Left renal cortex interstitium (tissue), 4 donors: ENCODE measurements at places on chromosomes 2 and 18.

DNA sequence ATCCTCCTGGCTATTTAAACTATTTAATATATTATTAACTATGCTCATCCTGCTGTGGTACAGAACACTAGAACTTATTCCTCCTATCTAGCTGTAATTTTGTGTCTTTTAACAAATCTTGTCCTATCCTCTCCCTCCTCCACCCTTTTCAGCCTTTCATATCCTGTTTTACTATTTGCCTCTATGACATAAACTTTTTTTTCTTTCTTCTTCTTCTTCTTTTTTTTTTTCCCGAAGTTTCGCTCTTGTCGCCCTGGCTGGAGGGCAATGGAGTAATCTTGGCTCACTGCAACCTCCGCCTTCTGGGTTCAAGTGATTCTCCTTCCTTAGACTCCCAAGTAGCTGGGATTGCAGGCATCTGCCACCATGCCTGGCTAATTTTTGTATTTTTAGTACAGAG is 201.5 kb downstream of the LPIN1 start:
- no peak for DNase-seq

- no peak for DNase-seq
Observed at GRCh38 chr2:161771148-161771547, 146.9 kb downstream of the SLC4A10 start.

DNA sequence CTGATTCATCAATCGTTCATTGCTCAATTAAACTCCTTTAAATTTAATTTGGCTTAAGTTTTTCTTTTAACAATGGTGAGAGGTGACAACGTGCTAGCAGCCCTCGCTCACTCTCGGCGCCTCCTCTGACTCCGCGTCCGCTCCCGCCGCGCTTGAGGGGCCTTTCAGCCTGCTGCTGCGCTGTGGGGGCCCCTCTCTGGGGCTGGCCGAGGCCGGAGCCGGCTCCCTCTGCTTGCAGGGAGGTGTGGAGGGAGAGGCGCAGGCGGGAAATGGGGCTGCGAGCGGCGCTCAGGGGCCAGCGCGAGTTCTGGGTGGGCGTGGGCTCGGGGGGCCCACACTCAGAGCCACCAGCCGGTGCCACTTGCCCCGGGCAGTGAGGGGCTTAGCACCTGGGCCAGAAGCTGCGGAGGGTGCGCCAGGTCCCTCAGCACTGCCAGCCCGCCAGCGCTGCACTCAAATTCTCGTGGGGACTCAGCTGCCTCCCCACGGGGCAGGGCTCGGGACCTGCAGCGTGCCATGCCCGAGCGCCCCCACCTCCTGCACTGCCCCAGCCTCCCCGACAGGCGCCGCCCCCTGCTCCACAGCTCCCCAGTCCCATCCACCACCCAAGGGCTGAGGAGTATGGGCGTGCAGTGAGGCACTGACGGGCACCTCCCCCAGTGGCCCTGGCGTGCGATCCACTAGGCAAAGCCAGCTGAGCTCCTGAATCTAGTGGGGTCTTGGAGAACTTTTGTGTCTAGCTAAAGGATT is 19.6 kb downstream of the ANKMY1 start:
- no peak for DNase-seq

- DNase-seq, result no peak
Observed at GRCh38 chr2:98374958-98375570, 28.8 kb downstream of the CNGA3 start.

GRCh38 chr2:9439536-9439935 is 16.1 kb downstream of the CPSF3 start:
- no peak for DNase-seq

- no peak for DNase-seq
Observed at GRCh38 chr2:18009891-18010290, 131.4 kb downstream of the KCNS3 start.

DNA sequence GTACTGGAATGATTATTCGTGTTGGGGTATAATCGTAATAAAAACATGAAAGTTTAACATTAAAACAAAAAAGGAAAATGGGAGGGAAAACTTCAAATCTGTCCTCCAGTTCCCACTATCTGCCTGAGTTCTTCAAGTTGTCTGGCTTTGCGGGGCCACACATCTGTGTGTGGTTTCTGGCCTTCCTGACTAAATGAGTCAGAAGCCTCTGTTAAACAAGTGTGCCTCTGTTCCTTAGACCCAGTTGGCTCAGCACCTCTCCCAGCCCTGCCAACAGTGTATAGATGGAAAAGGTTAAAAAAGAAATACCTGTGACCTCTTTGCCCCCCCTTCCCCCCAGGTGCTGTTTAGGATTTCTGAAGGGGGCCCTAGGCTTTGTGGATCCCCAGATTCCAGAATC is 30.2 kb downstream of the XDH start:
- DNase-seq, result no peak

GRCh38 chr2:233032551-233033320 is at the start of gene NEU2:
NEU2 (plus strand) TSS chr2:233032672; CDS start chr2:233032672, 0 bp downstream.
- no peak for DNase-seq

GRCh38 chr2:11667194-11667593 is 2.8 kb downstream of the NTSR2 start:
- no peak for DNase-seq

- DNase-seq, result no peak
Observed at GRCh38 chr2:182316950-182317349, 109.9 kb downstream of the PDE1A start.

- no peak for DNase-seq
Observed at GRCh38 chr2:101961338-101962191, 30.2 kb upstream of the IL1R2 start.

GRCh38 chr2:99448556-99448955 is 41.3 kb downstream of the REV1 start:
- DNase-seq, result no peak

DNA sequence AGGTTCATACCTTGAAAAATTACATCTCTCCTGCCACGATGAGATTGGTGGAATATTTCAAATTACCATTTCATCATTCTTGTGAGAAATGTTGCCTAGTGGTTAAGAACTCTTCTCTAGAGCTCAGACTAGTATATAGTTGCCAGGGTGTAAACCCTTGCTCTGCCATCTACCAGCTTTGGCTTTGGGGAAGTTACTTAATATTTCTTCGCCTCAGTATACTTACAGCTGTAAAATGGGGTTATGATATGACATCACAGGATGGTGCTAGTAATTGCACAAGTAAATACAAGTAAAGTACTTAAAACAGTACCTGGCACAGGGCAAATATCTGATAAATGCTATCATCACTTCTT is 1.5 kb downstream of the SPOPL start:
- no peak for DNase-seq

DNA sequence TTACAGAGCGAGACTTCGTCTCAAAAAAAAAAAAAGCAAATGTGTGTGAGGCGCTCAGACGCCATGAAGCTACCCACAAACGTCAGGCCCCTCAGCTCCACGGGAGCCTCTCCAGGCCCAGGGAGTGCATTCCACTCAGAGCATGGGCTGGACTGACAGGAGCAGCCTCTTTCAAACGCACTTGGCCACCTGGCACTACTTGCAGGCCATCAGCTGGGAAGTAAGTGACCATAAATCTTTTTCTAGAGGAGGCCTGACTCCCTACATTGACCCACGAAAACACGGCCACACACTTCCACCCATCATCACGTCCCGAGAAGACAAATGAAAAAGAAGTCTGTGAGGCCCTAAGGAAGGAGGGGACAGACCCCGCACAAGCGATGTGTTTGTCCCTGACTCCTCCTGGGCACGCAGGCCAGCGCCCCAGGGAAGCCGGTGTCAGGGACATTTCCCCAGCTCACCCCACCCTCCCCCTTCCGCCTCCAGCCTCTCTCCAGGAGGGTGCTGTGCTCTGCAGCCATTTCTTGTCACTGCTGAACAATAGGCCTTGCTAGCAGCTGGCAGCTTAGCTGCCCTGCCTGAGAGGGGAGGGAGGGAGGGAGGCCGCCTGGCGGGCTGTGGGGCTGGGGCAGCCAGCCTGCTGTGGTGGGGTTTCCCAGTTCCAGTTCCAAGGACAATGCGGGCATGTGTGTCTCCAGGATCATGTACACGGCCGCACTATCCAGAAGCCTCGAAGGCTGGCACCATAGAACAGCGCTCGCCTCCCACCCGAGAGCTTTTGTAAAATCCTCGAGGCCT is 26.6 kb downstream of the SERTAD2 start:
- DNase-seq, result no peak

DNA sequence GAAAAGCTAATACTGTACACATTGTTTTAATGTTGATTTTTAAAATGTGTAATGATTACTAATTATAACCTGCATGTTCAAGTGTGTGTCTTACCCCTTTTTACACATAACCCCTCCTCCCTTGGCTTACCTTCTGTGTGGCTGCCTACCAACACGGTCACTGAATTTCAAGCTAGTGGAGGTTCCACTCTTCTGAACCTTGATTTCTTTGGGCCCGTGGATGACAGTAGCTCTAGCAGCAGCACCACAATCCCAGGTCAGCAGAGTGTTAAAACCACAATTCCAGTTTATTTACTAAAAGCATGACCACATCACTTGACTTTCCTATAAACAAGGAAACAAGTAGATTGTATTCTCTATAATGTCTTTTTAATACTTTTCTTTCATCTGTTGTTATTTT is 56.9 kb downstream of the AFTPH start:
- DNase-seq, result no peak

DNA sequence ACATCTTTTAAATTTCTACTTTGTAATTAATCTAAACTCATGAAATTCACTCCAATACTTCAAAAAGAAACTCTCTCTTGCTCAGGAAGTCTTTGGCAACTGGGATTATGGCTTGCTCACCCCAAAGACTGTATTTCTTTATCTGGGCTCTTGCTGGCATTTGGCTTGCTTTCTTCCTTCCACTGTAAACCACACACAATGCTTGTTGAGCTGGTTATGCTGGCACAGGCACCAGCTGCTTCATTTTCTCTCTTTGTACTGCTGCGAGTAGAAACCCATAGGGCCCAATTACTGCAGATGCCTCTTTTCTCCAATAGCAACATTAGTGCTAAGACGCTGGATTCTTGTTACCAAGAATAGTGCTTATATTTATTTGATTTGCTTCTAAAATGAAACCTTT is 51.4 kb downstream of the SLC38A11 start:
- no peak for DNase-seq

DNA sequence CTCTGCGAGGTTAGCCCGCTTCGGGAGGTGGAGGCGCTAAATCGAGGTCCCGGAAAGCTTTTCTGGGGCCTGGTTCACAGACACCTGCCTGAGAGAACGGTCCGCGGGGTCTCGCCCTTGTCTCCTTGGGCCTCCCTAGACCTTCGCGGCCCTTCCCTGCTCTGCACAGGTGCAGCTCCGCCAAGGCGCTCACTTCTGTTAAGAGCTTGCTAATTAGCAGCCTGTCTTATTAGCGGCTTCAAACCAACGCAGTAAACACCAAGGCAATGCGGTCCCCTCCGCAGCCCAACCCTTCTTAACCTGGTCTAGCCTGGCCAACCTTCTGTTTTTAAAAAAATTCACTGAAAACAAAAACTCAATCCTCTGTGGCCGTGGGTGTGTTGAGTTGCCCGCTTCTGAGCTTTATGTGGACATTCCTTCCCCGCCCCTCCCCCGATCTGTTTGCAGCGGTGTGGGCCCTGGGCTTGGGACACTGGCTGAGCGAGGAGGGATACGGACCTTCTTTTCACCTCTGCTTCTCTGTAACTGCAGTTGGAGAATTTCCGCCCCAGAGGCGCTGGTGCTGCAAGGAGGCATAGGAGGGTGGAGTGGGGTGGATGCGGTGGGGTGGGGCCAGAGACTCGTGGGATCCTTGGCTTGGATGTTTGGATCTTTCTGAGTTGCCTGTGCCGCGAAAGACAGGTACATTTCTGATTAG is 3.4 kb upstream of the HOXD4 start:
- DNase-seq, result no peak

- no peak for DNase-seq
Observed at GRCh38 chr2:187008111-187008510, 159.1 kb upstream of the ZSWIM2 start.

- no peak for DNase-seq
Observed at GRCh38 chr2:148391324-148391723, 253.2 kb upstream of the EPC2 start.

GRCh38 chr2:24620936-24621335 is 129.9 kb downstream of the NCOA1 start:
- DNase-seq, result no peak

DNA sequence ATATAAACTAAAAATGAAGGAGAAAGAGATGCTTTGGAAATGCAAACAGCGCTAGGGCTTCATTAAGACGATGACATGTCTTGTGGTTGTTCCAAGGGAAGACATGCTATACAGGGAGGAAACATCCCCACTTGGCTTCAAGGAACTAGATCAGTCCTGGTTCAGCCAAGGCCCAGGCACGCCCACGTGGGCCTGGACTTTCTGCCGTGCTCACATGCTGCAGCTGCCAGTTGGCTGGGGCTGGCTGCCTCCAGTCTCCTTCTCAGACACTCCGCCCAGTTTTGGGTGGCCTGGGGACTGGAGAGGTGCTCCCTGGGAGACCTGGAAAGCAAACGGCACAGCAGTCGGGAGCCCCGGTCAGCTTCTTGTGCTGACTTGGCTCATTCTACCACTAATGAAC is 109.6 kb downstream of the GLI2 start:
- no peak for DNase-seq
